Activated naive CD4-positive, alpha-beta T cell treated with anti-CD3 and anti-CD28 coated beads, Interleukin-2, amount 10 ng/mL, durations not matched to agents 5 hours and 36 hours (primary cell): ENCODE measurements at places on chromosomes 12 and 14. TPM values are rescaled to one million over a fixed set of nuclear protein-coding genes. Genes with fewer than 3 reads are reported as not detected.

ARHGAP9 gene
- 211 TPM for total RNA-seq

FAM90A1 gene
- 0.19 TPM for total RNA-seq

IL26 gene
- not detected for total RNA-seq

BORCS5 gene
- 20.0 TPM for total RNA-seq

DHRS2 gene
- 0.24 TPM for total RNA-seq

RAD51AP1 gene
- 30.3 TPM for total RNA-seq

TAS2R7 gene
- total RNA-seq = not detected

KRT72 gene
- 5.6 TPM for total RNA-seq
